ENCODE measurements at places on chromosomes 2 and 18.

GRCh38 chr18:9160014-9160413 lies 23.4 kb downstream of the ANKRD12 start:
- DNase-seq = no peak

DNA sequence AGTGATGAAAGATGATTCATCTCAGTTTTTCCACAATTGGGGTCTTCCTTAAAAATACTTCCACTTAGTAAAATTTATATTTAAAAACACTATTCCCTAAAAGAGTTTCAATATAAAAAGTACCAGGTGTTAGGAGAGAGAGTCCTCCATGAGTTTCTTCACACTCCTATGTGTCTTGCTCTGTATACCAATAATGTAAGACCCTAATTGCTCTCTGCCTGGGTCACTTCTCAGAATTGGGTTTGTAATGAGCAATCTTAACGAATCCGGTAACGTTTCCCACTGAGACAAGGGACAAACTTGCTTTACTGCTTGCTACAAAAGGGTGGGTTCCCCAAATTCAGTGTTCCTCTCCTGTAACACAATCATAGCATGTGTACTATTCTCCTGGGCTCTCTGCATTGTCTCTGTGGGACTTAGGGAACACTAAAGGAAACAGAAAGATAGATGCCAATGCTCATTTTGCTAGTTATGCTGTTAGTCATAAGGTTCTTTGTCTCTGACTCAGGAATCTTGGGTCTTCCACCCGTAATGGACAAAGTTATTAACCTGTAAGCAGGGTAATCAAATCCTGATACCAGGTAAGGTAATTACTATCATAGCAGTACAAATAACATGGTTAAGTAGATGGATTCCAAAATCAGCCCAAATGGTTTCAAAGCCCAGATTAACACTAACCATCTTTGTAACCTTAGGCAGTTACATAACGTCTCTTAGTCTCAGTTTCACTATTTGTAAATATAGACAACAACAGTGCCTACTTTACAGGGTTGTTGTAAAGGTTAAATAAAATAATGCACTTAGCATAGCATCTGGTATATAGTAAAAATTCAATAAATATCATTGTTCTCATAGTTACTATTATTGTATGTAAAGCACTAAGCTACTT lies 46.3 kb downstream of the ITSN2 start:
- DNase-seq = no peak

- no peak for DNase-seq
These were observed 51.9 kb downstream of the SDC1 start for GRCh38 chr2:20173064-20173463.

- no peak for DNase-seq
These were observed 48.9 kb downstream of the FSIP2 start for GRCh38 chr2:185787227-185788145.

DNA sequence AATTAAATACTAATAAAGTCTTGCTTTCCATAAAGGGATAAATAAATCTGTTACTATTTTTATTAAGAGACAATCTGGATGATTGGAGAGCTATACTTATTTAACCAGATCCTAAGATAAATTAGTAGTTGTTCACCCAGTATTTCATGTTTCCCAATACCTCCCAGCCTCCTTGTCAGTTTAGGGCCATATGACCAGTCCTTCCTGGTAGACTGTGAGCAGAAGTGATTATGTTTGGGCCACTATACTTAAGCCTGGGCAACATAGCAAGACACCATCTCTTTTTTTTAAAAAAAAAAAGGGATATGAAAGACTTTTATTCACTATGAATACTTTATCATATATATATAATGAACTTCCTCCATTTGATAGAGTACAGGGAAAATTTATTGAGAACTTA lies 48.8 kb upstream of the PPM1B start:
- no peak for DNase-seq

GRCh38 chr18:3321133-3321812 lies 59.3 kb downstream of the MYL12B start:
- DNase-seq = no peak

GRCh38 chr18:26656944-26657536 lies 108.7 kb upstream of the KCTD1 start:
- DNase-seq = no peak

DNA sequence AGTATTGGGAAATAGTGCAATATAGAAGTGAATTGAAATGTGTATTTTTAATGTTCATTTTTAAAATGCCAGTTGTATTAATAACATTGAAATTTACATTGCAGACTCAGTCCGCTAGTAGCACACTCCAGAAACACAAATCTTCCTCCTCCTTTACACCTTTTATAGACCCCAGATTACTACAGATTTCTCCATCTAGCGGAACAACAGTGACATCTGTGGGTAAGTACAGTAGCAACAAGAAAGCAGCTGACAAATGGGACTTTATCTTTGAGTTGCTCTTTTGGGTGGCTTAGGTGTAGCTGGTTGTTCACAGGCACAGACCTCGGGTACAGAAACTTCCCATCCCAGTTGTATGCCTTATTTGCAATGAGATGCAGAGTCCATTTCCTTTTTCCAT lies 118.2 kb upstream of the IL1R2 start:
- no peak for DNase-seq

DNA sequence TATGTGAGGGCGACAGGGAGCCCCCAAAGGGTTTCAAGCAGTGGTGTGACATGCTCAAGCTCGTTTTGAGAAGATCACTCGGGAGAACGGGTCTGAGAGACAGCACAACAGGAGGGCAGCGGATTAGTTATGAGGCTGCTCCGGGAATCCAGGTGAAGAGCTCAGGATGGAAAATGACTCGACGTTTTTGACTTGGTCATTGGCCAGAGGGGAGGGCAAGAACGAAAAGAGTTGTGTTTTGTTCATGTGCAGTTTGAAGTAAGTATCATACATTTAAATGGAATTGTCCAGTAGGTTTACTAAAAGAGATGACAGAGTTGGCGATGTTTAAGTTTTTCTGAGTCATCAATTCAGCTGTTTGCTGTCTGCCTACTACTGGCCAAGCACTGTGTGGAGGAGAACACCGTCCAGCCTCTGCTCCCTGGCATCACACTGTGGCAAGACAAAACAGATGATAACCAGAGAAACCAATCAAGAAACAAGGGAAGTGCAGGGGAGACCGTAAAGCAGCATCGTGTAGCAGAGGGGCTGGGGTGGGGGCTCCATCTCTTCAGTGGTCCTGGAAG lies 25.3 kb upstream of the ANXA4 start:
- no peak for DNase-seq

- DNase-seq = no peak
These were observed 18.4 kb downstream of the ATOH8 start for GRCh38 chr2:85772019-85772745.

GRCh38 chr2:159658881-159659873 lies 42.8 kb upstream of the BAZ2B start:
- DNase-seq = no peak

DNA sequence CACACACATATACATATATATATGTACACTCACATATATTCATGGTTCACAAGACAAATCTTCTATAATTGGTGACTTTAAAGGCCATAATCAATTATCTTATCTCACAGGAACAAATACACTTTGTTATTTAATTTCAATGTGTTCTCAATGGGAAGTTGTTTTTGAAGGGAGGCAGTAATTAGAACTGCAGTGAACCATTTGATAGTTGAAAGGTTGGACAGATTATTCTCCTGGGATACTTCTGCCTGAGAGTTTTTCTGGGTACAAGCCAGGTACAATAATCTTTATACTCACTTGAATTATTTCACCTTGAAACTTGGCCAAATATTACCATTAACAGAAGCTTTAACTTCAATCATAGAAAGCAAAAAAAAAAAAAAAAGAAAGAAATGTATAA lies 546.6 kb upstream of the LRRTM4 start:
- no peak for DNase-seq

GRCh38 chr18:62710417-62710816 lies 4.9 kb upstream of the PHLPP1 start:
- DNase-seq = no peak

GRCh38 chr2:144703852-144704708 lies 184.2 kb upstream of the ZEB2 start:
- no peak for DNase-seq

DNA sequence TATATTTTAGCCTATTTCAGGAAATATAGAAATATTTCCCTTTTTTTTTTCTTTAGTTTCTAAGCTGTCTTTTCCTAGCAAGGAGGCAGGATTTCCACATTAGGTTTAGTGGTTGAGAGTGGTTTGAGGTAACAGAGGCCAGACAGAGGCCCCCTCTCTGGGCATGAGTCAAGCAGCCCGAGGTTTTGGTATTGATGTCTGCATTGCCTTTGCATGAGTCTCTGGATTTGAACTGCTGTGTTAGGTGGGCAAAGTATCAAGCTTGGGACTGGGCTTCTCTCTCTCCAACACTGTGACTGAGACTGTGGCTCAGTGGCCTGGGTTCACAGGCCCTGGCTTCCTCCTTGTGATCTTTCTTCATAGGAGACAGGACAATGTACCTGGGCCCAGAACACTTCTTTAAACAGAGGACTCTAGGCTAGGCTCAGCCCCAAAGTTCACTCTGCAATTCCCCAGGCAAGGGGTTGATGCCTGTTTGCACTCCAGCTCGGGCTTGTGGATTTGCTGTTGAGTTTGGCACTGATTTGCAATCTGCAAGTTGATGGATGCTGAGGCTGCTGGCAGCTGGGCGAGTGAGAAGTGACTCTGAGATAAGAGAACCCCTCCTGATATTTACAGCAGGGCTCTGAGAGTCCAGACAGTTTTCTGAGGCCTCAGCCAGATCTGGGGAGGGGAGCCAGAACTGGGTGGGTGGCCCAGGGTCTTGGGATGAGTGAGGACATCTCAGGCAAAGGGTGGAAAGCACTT lies 271.2 kb downstream of the EN1 start:
- no peak for DNase-seq

GRCh38 chr2:229141424-229142025 lies 129.6 kb downstream of the PID1 start:
- no peak for DNase-seq

DNA sequence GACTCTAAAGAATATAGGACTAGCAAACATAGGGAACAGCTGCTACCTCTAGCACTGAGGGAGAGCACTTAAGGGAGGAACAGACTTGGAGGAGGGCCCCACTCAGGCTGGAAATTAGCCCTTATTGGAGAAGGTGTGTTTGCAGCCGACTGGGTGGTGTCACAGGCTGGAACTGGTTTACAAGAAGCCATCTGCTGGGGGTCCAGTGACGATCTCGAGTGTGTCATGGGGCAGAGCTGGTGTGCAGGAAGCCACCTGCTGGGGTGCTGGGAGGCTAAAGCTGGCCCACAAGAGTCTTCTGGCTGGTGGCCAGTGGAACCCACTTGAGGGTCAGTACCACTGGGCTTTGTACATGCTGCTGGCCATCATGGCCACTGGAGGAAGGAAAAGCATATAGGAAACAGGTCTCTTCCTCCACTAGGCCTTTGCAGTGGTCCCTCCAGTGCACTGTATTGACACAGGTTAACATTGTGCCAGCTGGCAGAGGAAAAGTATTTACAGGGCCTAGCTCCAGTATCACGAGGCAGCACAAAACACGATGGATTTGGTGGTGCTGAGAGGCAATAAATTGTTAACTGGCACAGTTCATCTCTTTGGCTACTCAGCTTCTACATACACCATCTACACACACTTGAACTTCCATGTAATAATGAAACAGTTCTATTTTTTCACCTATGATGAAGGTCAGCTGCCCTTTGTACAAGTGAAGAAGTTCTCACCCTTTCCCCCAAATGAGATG lies 43.6 kb downstream of the MAP3K20 start:
- no peak for DNase-seq

DNA sequence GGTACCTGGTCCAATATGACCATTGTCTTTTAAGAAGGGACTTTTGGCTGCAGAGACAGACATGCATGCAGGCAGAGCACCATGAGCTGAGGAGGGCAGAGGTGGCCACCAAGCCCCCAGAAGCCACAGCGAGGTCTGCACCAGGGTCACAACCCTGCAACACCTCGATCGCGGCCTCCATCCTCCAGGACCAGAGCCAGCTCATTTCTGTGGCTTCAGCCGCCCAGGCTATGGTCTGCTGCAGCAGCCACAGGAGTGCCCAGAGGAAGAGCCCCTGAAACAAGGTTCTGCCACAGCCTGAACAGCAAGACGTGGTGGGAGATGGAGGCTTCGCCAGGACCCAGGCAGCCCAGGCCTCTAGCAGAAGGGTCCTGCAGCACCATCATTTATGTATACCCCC lies 53.9 kb downstream of the ANKMY1 start:
- DNase-seq = no peak

DNA sequence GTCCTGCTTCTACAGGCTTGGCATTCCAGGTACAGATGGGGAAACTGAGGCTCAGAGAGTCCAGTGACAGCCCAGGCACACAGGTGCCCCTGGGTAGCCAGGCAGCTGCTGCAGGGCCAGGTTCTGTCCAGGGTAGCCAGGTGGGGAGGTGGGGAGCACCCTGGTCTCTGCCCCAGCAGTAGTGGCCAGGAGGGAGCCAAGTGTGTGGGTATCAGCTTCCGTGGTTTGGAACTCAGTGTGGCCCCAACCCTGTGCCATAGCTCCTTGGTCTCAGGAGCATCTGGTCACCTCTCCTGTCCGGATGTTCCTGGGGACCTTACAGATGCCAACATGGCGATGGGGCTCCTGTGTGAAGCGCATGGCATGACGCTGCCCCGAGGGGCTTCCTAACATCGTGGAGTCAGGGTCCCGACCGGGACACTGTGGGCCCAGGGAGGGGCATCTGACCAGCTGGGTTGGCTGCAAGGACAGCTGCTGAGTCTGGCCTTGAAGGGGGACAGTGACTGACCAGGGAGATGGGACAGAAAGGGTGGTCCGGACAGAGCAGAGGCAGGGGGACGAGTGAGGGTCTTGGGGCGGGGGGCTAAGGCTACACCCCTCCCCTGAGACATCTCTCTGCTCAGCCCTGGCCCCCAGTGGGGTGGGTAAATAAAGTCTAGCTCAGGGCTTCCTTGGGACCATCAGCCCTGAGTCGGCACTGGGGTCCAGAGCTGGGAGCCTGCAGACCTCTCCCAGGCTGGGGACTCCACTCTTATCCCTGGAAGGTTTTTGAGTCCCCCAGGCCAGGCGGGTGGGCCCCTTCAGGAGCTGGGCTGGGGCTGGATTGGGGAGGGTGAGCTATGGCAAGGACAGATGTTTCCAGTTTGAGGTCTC lies 76.0 kb upstream of the SMAD7 start:
- DNase-seq = no peak

DNA sequence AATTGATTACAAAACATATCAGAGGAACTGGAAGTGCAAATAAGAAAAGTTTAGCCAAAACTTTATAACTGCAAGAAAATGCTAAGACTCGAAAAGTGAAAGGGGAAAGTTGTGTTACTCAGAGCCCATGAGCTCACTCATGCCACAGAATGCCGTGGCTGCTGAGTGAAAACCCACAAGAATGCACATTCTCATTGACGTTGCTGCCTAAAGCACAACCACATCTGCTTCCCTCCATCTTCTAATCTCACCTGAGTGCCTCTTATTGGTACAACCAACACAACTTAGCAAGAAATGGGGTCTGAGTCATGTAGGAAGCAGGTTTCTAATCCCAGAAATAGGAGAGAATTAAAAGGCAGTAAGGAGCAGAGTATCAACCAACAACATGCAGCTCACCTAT lies 259.7 kb downstream of the LNPK start:
- DNase-seq = no peak
